ENCODE measurements at places on chromosomes 2 and 18.

DNA sequence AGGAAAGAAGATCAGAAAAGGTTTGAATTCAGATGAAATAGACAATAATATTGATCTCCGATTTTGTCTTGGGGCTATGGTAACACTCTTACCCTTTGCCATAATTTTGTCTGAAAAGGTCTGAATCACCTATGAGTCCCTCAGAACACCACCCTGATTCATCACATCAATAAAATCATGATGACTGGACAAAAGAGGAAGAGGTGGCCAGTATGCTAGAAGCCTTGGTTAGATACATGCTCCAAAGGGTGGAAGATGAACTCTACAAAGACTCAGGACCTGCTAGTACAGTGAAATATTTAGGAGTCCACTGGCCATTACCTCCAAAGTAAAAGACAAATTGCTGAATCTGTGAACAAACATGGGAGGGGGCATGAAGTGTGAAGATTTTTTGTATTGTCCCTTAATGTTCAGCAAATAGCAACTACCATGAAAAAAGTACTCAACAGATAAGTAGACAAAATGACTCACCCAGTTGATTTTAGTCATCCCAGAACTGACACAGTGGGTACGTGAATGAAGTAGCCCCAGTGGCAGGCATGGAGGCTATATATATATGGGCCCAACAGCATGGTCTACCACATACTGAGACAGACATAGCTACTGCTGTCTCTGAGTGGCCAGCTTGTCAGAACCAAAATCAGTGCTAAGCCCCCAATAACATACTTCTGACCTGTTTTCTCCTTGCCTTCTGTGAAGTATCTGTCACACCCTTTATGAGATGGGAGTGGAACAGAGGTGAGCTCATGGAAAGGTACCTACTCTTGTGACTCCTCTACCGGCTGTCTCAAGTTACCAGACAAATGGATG, 36.5 kb upstream of the GLS start:
- DNase-seq: no peak

DNA sequence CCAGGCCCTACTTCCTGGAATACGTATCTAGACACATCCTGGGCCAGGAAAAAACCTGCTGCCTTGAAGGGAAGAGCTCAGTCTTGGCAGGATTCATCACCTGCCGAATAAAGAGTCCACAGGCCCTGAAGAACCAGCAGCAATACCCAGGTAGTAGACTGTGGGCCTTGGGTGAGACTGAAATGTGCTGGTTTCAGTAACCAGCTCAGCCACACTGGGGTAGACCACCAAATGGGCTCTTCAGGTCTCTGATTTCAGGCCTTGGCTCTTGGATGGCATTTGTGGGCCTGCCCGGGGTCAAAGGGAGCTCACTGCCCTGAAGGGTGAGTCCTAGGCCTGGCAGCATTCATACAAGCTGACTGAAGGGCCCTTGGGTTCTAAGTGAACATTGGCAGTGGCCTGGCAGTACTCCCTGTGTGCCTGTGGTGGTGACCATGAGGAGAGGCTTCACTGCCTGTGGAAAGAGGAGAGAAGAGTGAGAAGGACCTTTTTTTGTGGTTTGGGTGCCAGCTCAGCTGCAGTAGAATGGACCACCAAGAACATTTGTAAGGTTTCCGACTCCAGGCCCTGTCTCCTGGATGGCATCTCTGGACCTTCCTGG, 175.1 kb downstream of the ANKRD30B start:
- no peak for DNase-seq

DNA sequence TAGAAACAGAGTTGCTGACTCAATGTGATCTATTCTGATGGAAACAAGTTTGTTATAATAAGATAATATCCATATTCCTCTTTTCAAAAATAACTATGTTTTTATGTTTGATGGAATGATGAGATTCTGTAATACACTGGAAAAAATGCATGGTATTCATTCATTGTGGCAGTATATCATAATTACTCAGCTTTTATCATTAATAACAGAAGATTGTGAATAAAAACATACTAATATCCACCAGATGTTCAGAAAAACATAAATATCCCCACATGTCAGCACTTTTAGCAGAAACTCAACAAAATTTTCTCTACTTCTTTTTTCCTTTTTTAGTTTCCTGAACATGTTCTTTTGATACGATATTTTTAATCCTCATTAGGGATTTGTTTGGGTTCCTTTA, 130.9 kb upstream of the CAVIN2 start:
- no peak for DNase-seq

DNA sequence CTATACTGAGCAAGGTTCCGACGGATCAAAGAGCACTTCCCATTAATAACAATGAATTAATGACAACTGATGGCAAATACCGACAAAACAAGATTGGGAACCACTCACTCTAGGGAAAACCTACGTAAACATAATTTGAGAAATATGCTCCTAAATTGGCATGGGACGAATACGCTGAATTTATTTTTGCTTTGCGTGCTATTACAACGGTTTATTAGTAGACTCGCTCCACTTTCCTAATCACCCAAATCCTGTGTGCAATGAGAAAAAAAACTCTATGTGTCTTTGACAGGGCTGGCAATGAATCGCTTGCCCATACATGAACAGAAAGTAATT, 536 bp upstream of the SLC25A12 start:
- no peak for DNase-seq

GRCh38 chr2:240561325-240561971, 1.3 kb downstream of the DUSP28 start:
- no peak for DNase-seq

All from stimulated activated CD8-positive, alpha-beta memory T cell treated with anti-CD3 and anti-CD28 coated beads, Interleukin-7, amount 100 ng/mL, for 1 hour (primary cell).